Sciatic nerve (tissue), 2 donors: ENCODE measurements at places on chromosomes 1 and 21. TPM values are rescaled to one million over a fixed set of nuclear protein-coding genes. Genes with fewer than 3 reads are reported as not detected.

- DNase-seq, result peak; percentile 73
Measured at GRCh38 chr21:41610042-41610839, 102.3 kb upstream of the TMPRSS2 start.

The FOXO6 gene
- total RNA-seq, result 1.7 TPM

DNA sequence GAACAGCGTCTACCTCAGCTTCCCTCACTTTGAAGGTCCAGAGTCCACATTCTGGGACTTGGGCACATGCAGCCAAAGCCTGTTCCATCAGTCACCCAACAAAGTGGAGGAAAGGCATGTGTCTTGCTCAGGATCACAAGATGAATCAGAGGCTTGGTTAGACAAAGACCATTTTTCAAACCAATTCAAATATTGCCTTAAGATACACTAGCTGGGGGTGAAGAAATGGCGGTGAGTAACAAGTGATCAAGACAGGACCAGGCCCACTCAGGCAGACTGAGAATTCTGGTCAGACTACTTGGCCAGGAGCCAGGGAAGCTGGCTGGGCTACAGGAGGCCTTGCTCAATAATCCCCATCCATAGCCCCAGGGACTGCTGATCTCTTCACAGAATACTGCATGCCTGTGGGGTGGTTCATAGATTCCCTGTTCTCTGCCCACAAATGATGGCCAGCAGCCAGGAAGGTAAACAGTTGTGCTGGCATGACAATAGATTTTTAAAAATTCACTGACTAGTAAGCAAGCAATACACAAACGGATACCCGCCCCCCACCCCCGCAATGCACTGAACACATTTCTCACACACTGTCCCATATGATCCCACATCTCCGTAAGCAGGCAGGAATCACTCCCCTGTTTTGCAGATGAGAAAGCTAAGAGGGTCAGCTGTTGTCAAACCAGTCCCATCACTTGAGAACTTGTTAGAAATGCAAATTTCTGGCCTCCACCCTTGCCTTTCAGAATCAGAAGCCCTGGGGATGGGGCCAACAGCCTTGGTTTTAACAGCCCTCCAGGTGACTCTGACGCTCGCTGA lies 27.2 kb downstream of the ERI3 start:
- peak; percentile 92 for DNase-seq

The ADARB1 gene
- 35.0 TPM for total RNA-seq

GRCh38 chr1:191371626-191372025 lies 786.6 kb upstream of the RGS18 start:
- DNase-seq, result no peak

GRCh38 chr21:24259241-24259640 lies 1348.0 kb downstream of the MRPL39 start:
- DNase-seq, result no peak

DNA sequence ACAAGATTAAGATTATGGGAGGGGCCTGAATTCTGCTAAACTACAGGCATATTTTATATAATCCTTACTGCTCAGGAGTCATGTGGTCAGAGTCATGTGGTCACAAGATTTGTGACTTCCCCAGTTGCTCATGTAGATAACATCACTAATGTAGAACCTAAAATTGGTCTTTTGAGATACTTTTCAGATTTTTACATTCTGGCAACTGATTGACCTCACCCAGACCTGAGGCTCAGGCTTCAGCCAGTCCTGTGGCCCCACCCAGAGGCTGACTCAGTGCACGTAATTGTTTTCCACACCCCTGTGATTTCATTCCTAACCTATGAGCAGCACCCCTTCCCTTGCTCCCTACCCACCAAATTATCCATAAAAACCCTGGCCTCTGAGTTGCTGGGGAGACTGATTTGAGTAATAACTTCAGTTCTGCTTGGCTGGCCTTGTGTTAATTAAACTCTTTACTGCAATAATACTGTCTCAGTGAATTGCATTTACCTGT lies 41.7 kb upstream of the ZNF326 start:
- no peak for DNase-seq

- DNase-seq, result no peak
Measured at GRCh38 chr1:94522304-94522703, 19.3 kb downstream of the F3 start.

DNA sequence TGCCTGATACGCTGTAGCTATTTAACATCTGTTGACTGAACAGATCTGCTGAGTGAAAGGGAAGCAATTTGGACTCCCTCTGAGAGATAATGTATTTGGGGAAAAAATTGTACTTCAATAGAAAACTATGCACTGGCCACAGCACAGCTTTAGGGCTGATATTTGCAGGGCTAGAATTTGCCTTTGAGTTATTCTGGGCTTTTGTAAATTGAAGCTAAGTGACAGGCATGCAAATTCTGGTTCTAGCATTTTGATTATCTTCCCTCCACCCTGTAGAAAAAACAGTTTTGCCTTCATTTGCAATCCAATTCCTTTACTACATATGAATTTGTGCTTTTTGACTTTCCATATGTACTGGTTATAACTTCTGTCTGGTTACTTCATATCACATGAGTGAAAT lies 7.9 kb downstream of the KYAT3 start:
- DNase-seq, result no peak

The HPCA gene
- 0.27 TPM for total RNA-seq

The IL19 gene
- not detected for total RNA-seq

DNA sequence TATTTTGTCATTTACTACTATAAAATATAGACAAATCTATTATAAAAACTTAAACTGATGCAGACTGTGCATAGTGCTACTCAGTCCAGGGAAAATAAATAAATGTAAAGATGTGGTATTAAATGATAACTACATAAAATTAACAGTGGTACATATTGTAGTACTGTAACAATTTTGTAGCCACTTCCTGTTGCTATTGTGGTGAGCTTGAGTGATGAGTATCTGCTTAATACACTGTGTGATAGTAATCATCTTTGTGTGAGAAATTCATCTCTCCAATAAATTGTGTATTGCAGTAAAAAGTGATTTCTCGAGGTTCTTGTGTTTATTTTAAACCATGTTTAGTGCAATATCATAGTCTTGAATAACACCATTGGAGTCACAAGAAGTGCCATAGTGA lies 353.4 kb upstream of the ZRANB2 start:
- DNase-seq, result no peak

GRCh38 chr1:168491527-168492164 lies 52.2 kb downstream of the XCL2 start:
- DNase-seq, result no peak

The SYDE2 gene
- 18.3 TPM for total RNA-seq
